ENCODE measurements at places on chromosomes 16 and 17.

GRCh38 chr17:61399131-61400065, at the start of gene TBX2:
TSS of gene TBX2 (plus strand) at chr17:61399843. CDS start at chr17:61400177, 334 bp downstream.
- DNase-seq: no peak

GRCh38 chr17:17565471-17566339, 25.8 kb downstream of the PEMT start:
- no peak for DNase-seq

DNA sequence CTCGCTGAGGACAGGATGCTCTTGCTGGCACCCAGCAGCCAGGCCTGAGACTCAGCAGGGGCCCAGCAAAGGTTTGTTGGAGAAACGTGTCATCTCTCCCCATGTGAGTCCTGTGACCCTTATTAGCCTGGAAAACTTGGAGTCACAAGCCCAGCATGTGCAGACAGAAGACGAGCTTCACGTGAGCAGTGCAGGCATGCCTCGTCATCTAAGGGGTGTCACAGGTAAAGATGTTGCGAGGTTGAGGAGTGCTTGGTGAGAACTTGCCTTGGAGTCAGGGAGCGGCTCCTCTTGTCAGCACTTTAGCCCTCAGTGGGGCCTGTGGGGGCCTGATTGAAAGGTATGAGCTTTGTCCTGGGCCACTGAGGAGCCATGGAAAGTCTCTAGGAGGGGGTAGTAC, 2.1 kb upstream of the CTRL start:
- DNase-seq: no peak

GRCh38 chr17:49703557-49704277, 4.0 kb downstream of the SLC35B1 start:
- no peak for DNase-seq

GRCh38 chr17:39153599-39154051, 2.2 kb upstream of the PLXDC1 start:
- peak; percentile 92 for DNase-seq

- DNase-seq: no peak
Measured at GRCh38 chr17:57412520-57413096, 156.3 kb downstream of the MSI2 start.

- DNase-seq: no peak
Measured at GRCh38 chr17:21171970-21172510, 41.9 kb downstream of the TMEM11 start.
